ENCODE measurements at places on chromosomes 2 and 18. TPM values are rescaled to one million over a fixed set of nuclear protein-coding genes. Genes with fewer than 3 reads are reported as not detected.

Gene C2orf78
- not detected for polyA plus RNA-seq

Gene IL1A
- 0.17 TPM for polyA plus RNA-seq

Gene UCN
- 0.65 TPM for polyA plus RNA-seq

- no peak for DNase-seq
These were observed 16.1 kb upstream of the FARP2 start for GRCh38 chr2:241339839-241340630.

DNA sequence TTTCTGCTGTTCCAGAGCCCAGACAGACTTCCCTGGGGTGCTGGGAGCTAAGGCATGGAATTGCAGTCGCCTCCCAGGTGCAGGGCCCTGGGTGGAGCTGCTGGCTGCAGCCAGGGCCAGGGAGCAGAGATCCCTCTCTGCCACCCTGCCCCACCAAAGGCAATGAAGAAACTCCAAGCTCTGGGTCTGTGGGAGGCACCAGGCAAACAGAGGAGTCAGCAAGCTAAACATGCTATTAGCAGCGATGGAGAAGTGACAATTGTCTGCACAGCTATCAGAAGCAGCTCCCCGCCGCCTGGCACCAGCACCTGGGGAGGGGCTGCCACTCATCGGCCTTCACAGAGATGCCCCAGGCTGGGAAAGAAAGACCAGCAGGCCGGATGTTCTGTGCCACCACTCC is 28.0 kb upstream of the COX5B start:
- no peak for DNase-seq

- no peak for DNase-seq
These were observed 3.5 kb upstream of the KCNE4 start for GRCh38 chr2:223048519-223048918.

Measured in left kidney (tissue), 8 donors.